ENCODE measurements at places on chromosomes 5 and 9. TPM values are rescaled to one million over a fixed set of nuclear protein-coding genes. Genes with fewer than 3 reads are reported as not detected.

Gene GCNT1
- total RNA-seq = 4.7 TPM

Gene CER1
- 0.63 TPM for total RNA-seq

Gene CNTNAP3B
- total RNA-seq = 118 TPM

Gene CCDC180
- 34.1 TPM for total RNA-seq

Gene LCN9
- total RNA-seq = not detected

Gene IL7R
- total RNA-seq = 0.63 TPM

Gene ADAMTS16
- 3.4 TPM for total RNA-seq

Gene CCDC152
- total RNA-seq = 8.1 TPM

Gene PDCD1LG2
- total RNA-seq = 0.63 TPM

Gene LRRTM2
- 90.5 TPM for total RNA-seq

All from parietal lobe (tissue), 2 donors.